ENCODE measurements at places on chromosomes 6 and 20.

DNA sequence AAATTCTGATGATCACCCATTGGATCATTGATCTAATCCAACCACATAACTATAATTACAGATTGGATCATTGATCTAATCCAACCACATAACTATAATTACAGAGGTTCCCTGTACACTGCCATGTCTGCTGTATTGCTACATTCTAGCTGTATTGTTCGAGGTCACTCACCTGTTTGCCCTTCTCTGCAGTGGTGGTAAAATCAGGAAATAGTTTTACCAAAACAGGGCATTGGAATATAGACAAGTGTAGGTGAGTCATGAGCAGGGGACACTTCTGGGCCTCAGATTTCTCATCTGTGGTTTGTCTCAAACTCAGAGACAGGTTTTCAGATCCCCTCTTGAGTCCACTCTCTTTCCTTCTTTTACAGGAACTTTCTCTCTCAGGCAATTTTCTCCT is 9.0 kb upstream of the AFDN start:
- DNase-seq = no peak

GRCh38 chr20:50399555-50399916 is 110.6 kb upstream of the PTPN1 start:
- DNase-seq = no peak

- peak; percentile 17 for DNase-seq
Observed at GRCh38 chr6:99334526-99335127, 14.8 kb downstream of the FAXC start.

- no peak for DNase-seq
Observed at GRCh38 chr6:111657146-111657545, 51.5 kb upstream of the TRAF3IP2 start.

DNA sequence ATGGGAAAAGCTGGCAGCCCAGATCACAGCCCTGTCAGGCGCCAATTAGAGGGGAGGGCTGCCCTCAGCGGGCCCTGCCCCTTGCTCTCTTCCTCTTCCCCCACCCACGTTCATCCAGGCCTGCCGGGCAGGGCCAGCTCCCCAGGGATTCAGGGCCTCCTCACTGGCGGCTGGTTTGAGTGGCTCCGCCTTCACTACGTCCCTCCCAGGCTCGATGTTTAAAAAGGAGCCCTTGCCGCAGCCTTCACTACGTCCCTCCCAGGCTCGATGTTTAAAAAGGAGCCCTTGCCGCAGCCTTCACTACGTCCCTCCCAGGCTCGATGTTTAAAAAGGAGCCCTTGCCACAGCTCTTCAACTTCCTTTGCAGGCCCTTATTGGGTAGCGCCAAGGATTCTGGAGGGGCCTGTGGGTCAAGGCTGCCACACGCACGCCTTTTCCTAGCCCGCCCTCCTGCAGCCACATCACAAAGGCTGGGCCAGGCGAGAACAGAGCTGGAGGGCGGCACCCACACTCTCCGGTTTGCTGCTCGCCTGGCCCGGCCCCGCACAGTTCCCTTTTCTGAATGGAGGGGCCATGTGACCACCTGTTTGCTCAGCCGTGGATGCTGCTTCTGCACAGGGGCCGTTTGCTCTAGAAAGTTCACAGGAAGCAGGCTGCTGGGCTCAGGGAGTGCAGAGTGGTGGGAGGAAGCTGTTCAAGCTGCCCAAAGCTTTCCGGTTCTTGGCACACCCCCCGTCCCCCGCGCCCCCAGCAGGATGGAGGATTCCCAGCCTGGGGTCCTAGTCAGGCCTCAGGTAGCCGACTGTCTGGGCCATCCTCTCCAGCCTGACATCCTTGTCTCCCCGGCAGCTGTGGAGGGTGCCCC is 1.6 kb downstream of the SLC17A9 start:
- DNase-seq = peak; percentile 54

DNA sequence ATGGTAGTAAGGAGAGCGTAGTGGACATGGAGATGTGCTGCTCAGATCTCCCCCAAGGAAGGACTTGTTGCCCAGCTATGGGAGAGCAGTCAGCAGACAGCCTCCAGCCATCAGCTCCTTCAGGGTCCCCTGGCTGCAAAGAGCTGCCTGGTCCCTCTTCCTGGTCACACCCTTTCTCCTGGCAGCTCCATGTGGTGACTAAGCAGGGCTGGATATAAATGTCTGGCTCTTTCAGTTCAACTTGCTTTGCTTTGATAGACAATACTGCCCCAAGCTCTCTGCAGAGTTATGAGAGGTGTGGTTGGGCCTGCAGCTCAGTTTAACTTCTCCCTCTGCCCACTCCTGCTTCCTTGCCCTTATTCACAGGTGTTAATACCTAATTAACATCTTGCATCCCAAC is 64.1 kb upstream of the DDR1 start:
- DNase-seq = peak; percentile 60

DNA sequence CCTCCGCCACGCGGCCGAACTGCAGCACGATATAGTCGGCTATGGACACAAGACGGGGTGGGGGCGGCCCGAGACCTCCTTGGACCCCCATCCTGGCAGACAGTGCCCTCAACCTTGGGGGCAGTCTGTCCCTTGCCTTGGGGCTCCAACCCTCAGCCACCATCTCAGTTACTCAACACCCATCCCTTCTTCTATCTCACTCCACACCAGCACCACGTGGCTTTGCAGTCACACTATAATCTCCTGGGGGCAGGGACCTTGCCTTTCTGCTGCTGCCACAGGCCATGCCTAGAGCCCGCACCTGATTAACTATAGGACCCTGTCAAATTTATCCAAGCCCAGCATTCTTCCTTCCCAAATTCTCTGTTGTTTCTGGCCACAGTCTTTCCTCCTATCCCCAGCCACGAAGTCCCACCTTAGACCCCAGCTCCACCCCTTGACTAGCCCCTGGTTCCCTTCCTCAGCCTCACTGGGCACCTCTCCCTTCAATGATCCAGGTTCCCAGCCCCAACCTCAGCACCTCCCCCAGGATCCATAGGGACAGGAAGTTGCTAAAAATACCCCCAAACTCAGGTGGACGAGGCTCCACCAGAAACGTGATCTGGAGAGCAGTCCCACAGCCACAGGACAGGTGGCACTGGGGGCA is 1.7 kb upstream of the TEAD3 start:
- DNase-seq = no peak

DNA sequence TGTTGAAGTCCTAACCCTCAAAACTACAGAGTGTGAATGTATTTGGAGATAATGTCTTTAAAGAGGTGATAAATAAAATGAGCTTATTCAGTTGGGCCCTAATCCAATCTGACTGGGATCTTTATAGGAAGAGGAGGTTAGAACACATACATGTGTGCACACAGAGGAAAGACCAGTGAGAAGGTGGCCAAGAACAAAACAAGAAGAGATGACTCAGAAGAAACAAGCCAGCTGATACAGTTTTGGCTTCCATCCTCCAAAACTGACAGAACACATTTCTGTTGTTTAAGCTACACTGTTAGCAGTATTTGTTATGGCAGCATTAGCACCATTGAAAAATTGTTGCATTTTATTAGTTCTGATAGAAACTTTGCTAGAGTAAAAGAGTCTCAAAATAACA is 609.3 kb upstream of the IMPG1 start:
- DNase-seq = no peak

GRCh38 chr6:146111881-146112450 is 83.1 kb downstream of the GRM1 start:
- DNase-seq = no peak

- DNase-seq = no peak
Observed at GRCh38 chr6:29547573-29547972, 12.0 kb downstream of the UBD start.

- peak; percentile 87 for DNase-seq
Observed at GRCh38 chr6:2853769-2854395, 12.2 kb upstream of the SERPINB1 start.

GRCh38 chr6:157222201-157222981 is 100.9 kb downstream of the TMEM242 start:
- no peak for DNase-seq

GRCh38 chr6:127446356-127446755 is 12.8 kb downstream of the KIAA0408 start:
- DNase-seq = no peak

GRCh38 chr20:9686001-9686400 is 152.9 kb downstream of the PAK5 start:
- no peak for DNase-seq

DNA sequence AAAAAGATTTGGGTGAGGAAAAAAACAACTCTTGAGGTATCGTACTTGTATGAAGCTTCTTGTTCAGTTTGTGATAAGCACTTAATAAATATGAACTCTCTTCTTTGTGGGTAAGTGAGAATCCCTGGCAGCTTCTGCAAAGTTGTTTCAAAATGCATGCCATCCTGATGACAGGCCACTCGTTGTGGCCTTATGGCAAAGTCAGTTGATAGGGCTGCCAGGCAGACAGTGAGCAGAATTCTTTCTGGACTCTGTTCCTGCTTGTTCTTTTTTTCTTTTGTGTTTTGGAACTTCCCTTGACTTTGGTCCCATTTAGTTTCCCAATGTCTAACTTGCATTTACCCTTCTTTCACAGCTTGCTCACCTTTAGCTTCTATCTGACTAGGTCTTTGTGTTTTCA is 983.5 kb upstream of the FLRT3 start:
- DNase-seq = no peak

DNA sequence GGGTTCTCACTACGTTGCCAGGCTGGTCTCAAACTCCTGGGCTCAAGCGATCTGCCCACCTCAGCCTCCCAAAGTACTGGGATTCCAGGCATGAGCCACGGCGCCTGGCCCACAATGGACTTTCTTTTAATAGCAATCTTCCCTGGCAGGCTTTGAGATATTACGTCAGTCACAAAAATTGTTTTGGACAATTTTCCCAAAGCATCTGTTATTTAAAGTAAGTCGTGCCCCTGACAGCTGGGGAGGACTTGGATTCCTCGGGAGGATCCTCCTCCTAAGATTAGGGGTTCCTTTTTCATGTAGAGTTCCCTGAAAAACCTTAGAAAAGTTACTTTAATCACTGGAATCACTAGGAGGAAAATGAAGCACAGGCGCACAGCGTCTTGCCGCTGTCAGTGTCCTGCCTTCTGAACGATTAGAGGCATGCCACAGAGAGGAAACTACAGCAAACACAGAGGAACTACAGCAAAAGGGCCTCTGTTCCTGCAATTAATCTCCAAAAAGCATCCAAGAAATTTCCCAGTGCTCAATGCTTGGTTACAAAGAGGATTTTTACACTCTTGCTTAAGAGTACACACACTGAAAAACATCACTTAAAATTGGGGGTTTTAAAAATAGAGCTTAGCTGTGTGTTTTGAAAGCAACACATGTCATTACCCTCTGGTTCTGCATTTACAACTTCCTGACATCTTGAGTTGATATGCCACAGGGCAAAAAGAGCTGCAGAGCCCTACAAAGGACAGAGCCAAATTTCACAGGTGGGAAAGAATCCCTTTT is 4.5 kb downstream of the ACSS1 start:
- DNase-seq = no peak

- peak; percentile 9 for DNase-seq
Observed at GRCh38 chr6:88869263-88870020, 94.0 kb downstream of the RNGTT start.

GRCh38 chr20:59481067-59481466 is 123.3 kb upstream of the PHACTR3 start:
- DNase-seq = no peak

DNA sequence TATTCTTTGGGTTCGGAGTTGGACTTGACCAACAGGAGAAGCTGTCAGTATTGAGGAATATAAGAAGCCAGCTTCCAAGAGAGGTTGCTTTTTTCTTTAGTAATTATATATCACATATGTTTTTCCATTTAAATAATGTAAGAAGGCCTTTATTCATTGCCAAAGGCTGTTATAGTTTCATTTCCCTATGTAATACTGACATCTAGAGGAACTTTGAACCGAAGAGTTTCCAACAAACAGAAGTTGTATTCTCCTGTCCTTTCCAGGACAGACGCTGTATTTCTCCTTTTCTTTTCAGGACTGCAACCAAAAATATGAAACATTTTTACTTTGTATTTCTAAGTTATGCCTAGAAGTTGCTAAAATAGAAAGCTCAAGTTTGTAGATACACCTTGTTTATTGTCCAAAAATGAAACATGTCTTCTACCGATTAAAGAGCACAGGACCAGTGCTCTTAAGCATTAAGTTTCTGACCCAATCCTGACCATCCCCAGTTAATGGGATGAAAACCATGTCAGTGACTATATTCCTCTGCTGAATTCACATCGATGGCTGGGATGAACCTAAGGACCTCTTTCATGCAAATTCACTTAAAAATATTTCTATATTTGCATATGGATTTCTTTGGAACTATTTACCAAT is 55.1 kb downstream of the MYLK4 start:
- DNase-seq = peak; percentile 31

DNA sequence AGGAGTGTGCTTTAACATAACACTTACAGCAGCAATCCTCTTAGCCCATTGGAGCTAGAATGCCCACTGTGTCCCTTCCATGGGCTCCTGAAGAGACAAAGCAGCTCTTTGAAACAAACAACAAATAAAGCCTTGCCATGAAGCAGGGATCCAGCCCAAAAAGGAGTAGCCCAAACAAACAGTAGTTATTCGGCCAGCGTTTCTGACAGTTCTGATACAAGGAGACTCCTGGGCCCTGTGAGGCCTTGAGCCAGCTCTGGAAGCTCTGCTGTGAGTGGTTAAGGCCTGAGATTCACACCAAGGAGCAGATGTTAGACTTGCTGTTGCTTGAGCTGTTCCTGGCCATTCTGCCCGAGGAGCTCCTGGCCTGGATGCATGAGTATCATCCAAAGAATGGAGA is 16.9 kb upstream of the ZSCAN16 start:
- DNase-seq = no peak

DNA sequence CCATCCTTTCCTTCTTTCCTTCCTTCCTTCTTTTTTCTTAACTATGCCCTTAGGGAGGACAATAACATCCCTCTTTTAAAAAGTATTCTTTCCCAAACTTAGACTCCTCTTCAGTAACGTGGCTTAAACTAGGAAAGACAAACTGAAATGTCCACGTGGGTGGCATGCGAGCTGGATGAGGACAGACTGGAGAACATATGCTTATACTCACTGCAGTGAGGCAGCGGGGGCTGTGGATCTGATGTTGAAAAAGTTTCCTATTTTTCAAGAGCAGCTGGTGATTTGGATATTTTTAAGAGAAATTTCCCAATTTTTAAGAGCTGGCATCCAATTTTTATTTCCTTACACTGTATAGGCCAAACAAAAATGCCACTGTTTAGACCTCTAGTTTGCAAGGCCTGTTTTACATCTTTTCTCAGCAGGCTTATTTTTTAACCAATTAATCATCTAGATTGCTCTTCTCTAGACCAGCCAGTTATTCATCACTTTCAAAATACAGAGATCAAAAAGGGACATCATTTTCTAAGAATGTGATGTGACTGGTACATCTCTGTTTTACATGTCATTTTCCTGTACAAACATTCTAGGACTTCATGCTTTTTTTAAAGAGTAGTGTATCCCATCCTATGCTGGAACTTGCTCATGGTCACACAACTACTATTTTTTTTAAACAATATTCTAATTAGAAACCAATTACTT is 226.5 kb downstream of the BTBD9 start:
- DNase-seq = no peak

DNA sequence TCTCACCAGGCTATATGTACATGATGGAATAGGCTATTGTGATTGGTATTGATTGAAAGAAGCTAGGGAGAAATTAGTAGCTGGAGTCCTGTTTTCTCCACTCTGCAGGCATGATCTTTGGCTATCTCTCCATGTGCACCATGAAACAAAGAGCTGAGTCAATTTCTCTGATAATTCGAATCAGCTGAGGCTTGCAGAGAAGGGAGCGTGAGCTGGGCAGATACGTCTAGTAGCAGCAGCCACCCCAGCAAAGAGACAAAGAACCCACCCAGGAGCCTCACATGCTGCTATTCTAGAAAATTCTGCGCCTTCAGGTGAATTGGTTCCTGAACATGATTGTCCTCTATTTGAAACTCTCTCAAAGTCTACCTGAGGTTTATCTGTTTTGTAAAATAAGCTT is 6.9 kb upstream of the SGK1 start:
- no peak for DNase-seq
